AML-193 (cell line): ENCODE measurements at places on chromosomes 11 and 22.

- DNase-seq, result no peak
These were observed 842.3 kb upstream of the LRRC4C start for GRCh38 chr11:42301777-42302176.

GRCh38 chr11:8959546-8960166, 4.6 kb downstream of the TMEM9B start:
- peak; percentile 81 for DNase-seq

GRCh38 chr22:47474464-47474863, 712.0 kb downstream of the TBC1D22A start:
- DNase-seq, result no peak

- peak; percentile 4 for DNase-seq
These were observed 76.1 kb downstream of the MED15 start for GRCh38 chr22:20583471-20583922.

DNA sequence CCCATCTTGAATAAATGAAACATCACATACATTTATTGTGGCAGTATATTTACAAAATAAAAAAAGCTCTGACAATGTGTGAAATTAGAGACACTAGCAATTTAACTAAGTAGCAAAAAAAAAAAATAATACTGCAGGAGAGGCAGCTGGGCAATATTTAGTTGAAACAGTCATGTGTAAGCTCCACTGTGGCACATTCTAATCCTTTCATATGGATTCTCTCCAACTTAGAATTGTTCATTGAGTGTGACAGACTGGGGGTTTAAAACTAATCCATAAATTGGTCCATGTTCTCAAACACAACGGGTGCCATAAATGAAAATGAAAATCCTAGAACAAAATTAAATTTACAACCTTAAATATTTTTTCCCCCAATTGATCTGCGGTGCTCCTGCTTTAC, 302.1 kb downstream of the CADM1 start:
- no peak for DNase-seq

- no peak for DNase-seq
These were observed 13.6 kb downstream of the GNB1L start for GRCh38 chr22:19840955-19841640.

- no peak for DNase-seq
These were observed 92.0 kb upstream of the KCNQ1OT1 start for GRCh38 chr11:2791521-2792380.
